AG10803 (cell line): ENCODE measurements at places on chromosomes 1 and 21.
A peak's percentile ranks its signal among the peaks of the same experiment; 100 is the strongest.

DNA sequence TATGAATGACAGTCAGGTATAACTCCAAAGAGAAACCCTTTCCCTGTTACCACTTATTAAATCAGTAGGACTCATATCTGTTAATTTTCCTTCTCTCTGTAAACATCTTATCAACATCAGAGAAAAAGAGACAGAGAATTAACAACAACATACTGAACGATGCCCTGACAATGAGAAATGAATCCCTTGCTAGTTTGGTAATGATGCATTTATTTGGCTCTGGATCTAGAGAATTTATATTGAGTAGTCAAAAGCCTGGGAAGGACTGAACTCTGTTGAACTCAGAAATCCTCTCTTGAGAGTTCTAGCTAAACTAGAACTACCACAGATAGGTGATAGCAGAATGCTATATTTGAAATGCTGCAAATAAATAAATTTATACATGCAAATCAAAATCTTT is 325.6 kb downstream of the DISC1 start:
- DNase-seq: no peak

GRCh38 chr1:214418391-214418790 is 133.0 kb downstream of the PTPN14 start:
- peak; percentile 53 for DNase-seq

DNA sequence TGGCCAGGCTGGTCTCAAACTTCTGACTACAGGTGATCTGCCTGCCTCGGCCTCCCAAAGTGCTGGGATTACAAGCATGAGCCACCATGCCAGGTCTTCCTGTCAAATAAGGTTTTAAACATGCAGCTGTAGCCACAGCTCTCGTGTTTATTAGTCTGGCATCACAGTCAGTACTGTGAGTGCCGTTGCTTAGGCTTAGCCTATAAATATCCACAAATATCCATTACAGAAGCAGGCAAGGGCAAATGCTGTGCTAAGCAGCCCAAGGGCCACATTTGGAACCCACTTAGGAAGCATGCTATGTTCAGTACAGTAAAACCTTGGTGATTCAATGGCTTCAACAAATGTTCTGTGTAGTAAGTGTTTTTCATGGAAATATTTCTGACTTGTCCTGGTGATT is 75.9 kb downstream of the KIF1B start:
- DNase-seq: peak; percentile 12

GRCh38 chr1:59156051-59156450 is 140.8 kb upstream of the FGGY start:
- DNase-seq: peak; percentile 48

- no peak for DNase-seq
Observed at GRCh38 chr1:118337346-118337745, 152.3 kb upstream of the SPAG17 start.

- peak; percentile 41 for DNase-seq
Observed at GRCh38 chr1:1788646-1789431, 10.6 kb upstream of the NADK start.

GRCh38 chr1:183580281-183580682 is 10.0 kb downstream of the NCF2 start:
- peak; percentile 13 for DNase-seq

- no peak for DNase-seq
Observed at GRCh38 chr21:44291936-44292811, 6.5 kb downstream of the AIRE start.

DNA sequence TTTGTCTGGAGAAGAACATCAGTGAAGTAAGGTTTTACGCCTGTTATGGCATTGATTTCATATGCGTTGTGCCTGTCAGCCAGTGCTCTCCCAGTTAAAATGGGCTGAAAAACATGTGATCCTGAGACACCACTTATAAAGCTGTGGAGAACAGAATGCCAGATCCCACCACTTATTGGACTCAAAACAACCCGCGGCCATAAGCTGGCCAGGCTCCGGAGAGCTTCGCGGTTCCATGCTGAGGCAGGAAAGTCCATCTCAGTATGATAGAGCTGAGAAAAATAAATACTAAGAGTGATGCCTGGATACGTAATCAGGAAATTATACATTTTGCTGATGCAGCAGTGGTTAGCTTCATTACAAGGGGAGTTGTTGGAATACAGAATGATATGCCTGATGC is 5.1 kb downstream of the APOBEC4 start:
- DNase-seq: no peak

DNA sequence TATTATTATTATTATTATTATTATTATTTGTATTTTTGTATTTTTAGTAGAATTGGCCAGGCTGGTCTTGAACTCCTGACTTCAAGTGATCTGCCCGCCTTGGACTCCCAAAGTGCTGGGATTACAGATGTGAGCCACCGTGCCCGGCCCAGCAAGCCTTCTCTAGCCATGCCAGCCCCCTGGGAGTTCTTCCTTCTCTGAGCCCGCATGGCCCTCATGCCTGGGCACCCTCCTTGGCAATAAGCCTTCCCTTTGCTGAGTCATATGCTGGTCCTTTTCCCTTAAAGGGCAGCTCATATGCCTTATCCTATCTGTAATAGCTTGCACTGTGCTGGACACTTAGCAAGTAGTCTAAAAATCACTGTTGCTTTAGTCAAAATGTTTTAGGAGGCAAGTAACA is 8.5 kb upstream of the NBL1 start:
- no peak for DNase-seq

GRCh38 chr1:43134068-43134467 is 38.0 kb downstream of the EBNA1BP2 start:
- DNase-seq: no peak

GRCh38 chr21:14554948-14555347 is 8.8 kb upstream of the SAMSN1 start:
- DNase-seq: no peak

DNA sequence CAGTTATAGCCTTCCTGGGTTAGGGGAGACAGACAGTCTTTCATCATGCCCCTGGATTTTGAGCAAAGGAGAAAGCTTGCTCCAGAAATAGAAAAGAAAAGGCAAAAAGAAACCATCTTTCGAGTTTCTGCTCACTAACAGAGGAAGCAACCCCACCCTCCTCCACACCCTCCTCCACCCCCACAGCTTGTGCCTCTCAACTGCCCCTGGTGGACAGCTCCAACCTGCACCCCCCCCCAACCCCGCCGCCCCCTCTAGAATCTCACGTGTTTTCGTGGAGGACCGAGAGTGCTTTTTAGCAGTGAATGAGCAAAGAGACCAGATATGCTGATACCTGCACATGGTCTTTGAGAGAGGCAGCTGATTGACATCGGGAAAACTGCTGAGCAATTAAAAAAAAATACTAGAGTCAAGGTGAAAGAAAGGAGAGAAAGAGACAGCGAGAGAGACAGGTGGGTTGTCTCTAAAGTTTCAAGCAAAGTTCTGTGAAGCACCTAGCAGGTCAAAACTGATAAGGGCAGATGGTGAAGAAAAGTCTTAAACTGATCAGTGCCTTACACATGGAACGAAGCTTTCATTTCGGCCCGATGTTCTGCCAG is 358.3 kb downstream of the KIF26B start:
- peak; percentile 28 for DNase-seq

DNA sequence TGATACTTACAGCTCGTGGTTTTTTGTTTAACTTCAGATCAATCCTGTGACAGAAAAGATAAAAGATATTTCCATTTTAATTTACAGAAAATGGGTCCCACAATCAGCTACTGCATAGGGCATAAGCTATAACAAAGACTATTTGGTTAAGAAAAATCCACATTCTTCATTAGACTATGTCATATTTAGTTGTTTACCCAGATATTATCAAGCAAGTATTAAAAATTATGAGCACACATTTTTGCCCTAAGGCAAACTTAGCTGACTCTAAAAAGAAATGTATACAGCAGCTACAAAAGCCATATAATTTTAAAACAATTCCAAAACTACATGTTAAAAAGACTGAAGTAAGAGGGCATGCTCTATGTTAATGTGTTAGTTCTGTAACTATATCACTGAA is 18.7 kb downstream of the MEAF6 start:
- no peak for DNase-seq

DNA sequence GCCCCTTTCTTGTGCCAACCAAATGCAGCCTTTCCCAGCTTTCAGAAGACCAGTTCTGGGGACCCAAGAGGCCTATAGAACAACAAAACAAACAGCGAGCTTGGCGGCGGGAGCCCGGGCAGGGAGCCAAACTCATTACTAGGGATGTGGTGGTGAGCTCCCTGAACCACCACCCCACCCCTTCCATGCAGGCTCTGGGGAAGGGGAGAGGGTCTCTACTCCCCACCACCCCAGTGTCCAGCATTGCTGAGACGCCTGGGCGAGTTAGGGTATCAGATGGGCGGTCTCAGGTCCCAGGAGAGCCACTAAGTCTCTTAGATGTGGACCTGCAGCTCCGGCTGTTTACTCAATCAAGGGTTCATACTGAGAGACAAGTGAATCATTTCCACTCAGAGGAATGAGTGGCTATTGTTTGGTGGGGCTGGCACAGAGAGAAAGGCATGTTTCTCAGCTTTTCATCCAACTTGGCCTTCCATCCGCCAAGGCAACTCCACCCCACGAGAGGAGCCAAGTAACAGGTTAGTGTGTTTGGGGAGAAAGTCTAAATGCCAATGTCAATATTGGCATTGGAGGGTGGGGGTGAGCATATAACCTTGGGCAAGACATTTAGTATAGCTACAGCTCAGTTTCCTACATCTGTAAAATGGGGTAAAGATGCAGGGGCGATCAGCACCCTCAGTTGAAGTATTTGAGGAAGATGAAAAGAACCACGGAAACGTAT is 40.9 kb downstream of the PLXNA2 start:
- peak; percentile 83 for DNase-seq

GRCh38 chr1:76622774-76623528 is 244.3 kb upstream of the ST6GALNAC5 start:
- DNase-seq: no peak

DNA sequence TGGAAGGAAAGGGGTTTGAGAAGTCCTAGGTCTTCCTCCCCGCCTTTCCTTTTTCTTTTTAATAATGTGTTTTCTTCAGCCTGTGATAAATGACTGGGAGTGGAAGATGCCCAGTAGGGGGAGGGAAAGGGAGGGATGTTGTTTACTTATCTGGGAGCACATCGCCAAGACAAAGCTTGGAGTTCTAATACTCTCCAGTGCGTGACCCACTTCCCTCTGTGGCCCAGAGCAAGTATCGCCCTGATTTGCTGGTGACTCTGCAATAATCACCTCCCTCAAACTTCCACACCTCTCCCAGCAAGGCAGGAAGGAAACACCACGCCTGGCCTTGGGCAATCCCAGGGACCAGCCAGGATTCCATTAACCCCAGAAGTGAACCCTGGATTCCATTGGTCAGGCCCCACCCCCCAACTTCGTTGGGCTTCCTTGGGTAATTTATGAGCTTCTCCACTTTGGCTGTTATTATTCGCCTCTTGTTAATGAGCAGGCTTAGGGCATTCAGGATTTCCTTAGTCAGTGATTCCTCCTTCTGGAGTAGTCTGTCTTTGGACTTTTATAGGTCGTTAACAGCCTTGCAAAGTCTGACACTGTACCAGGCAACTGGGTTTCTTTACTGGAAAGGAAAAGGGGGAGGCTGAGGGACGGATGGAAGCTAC is 24.3 kb upstream of the GRHL3 start:
- peak; percentile 84 for DNase-seq

DNA sequence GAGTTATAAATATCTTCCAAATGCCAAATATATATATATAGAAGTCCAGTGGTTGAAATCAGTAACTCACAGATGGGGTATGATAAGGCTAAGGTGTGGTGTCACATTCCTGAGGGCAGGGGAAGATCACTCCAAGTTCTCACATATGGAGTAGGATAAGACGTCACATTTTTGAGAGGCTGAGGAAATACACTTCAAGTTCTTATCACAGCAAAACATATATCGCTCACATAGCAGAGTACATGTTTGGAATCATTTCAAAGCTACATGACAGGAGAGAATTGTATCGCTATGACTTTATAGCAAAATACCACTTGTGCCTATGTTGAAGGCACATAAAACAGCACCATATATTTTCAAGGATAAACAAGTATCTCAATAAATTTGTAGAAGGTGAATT is 55.1 kb downstream of the RBM11 start:
- no peak for DNase-seq

GRCh38 chr1:248686815-248687214 is 15.8 kb downstream of the OR14I1 start:
- no peak for DNase-seq

DNA sequence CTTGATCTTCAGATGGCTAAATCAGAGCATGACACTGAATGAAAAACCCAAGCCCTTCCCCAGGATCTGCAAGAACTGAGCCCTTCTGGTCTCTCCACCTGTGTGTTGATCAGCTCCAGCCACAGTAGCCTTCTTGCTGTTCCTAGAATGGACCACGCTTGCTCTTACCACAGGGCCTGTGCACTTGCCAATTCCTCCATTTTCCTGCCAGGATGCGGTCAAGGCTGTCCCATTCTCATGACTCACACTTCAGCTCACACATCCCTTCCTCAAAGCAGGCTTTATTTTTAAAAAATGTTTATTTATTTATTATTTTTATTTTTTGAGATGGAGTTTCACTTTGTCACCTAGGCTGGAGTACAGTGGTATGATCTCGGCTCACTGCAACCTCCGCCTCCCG is 43.6 kb upstream of the GRHL3 start:
- peak; percentile 69 for DNase-seq

GRCh38 chr1:8974551-8974950 is 28.9 kb downstream of the CA6 start:
- DNase-seq: no peak

DNA sequence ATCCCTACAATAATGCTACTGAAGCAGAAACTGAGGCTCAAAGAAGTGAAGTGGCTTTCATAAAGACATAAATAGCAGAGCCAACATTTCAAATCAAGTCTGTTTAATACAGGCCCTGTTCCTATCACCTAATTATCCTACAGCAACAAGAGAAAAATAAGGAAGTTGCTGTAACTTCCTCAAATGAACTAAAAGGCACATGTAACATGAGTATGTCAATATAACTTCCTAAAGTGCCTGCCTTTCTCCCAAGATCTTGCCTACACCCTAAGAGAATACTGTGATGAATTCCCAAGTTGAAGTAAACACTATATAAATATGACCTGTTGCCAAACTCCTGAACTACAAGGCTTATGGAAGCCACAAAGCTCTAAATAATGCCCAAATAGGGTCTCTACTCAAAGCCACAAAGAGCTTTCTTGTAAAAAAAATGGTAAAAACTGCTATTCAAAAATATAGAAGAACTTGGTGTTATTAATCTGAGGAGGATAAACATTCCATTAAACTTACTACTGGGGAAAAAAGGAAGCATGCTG is 8.6 kb downstream of the BEND5 start:
- no peak for DNase-seq

DNA sequence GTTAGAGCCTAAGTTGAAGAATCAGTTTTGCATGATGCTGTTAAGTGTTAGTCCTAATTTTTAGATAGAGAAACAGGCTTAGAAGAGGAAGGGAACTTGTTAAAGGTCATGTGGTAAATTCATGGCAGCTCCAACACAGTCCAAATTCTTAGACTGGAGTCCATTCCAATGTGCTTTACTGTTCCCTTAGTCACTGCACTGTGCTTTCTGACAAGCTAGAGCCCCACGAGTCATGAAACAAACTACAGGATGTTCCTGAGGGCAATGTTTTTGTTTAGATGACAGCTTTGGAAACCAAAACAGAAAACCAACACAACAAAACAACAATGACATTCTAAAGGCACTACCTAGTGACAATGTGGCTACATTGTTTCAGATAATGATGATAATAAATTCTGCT is 23.1 kb upstream of the RGS4 start:
- DNase-seq: peak; percentile 65

- DNase-seq: no peak
Observed at GRCh38 chr1:85566890-85567289, 13.7 kb upstream of the CCN1 start.
